ENCODE measurements at places on chromosomes 4 and X.

DNA sequence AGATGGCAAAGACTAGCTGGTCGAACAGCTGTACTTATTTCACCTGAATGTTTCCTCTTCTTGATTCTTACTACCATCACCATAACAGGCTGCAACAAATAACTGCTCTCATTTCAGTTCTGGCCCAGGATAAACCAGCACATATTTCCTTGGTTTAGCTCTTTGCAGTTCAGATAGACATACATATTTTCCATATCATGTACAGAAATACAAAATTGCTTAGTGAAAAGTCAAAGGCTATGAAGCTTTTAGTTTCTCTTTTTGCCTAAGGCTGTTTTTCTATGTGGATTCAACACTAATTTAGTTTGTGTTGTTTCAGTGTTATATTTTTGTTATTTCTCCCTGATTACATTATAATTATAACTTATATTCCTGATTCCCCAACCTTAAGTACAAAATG lies 103.6 kb upstream of the BMP3 start:
- no peak for DNase-seq

DNA sequence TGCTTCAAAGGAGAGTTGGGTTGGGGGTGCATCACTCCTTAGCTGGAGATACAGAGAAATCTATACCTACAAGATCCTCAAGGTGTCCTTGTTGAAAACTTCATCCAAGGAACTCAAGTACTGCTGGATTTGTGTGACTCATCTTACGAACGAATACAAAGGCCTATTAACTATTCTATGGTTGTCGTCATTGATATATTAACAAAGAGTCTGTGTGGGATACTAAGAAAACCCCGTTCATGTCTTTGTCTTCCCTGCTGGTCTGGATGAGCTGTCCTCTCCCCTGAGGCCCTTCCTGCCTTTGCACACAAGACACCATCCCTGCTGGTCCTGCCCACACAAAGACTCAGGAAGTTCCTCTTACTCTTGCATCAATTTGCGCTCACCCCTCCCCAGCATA lies 54.9 kb upstream of the IRF2 start:
- no peak for DNase-seq

DNA sequence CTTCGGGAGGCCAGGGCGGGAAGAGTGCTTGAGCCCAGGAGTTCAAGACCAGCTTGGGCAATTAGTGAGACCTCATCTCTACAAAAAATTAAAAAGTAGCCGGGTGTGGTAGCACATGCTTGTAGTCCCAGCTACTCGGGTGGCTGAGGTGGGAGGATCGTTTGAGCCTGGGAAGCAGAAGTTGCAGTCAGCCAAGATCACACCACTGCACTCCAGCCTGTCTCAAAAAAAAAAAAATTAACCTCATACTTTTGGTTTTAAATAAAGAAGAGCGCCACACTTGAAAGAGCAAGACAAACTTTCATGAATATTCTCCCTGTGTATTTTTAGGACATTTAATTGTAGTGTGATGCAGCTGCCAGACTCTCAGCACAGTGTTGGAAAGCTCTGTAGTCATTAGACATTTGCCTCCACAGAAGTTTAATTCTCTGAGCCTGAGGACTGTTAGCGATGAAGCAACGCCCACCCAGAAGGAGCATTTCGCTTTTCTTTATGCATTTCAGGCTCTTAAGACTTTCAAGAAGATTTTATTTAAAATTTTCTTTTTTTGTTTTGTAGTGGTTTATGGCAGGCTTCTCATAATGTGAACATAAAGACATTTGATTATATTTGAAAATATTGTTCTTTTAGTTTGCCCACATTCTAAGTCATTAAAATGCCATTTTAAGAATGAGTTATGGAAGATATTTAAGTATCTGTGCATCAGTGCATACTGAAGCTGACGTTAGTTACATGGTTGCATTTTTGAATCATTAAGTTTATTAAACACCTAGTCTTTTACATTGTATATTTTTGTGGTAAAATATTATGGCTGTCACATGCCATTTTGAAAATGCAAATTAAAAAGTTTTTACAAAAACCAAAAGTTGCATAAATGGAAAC lies 45.8 kb downstream of the DCLK2 start:
- DNase-seq, result no peak

DNA sequence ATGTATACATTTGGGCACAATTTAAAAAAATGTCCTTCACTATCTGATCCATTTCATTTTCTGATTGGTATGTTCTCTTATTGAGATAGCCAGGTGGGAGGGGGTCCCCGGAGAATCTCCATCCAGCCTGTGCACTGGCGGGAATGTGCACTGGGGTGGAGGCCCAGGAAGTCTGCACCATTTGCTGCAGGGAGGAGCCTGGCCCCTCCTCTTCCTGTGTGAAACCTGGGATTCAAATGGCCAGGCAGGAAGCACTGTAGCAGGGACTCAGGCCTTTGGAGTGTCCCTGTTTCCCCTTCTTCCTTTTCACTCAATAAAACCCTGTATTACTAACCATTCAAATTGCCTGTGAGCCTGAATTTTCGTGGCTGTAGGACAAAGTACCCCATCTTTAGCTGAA lies 44.3 kb downstream of the GPRIN3 start:
- no peak for DNase-seq

DNA sequence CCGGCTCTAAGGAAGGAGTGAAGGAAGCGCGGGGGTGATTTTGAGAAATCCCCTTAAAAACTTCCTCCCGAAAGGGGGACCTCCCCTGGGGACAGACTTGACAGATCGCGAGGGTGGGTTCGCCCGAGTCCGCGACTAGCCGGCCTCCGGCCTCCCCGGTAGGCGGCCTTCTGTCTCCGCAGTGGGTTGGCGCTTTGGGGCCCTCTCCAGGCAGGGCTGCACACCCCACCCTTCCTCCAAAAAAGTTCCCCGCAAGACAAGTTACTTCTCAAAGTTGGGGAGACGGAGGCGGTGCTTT lies 24.8 kb downstream of the HOPX start:
- no peak for DNase-seq

GRCh38 chr4:304969-305680 lies at the start of gene ZNF732:
ZNF732 (minus strand) TSS chr4:305474; CDS start chr4:305310, 164 bp downstream.
- no peak for DNase-seq

GRCh38 chrX:38806875-38807621 lies 5.8 kb downstream of the MID1IP1 start:
- no peak for DNase-seq

GRCh38 chrX:116321711-116322110 lies 114.7 kb upstream of the SLC6A14 start:
- no peak for DNase-seq

DNA sequence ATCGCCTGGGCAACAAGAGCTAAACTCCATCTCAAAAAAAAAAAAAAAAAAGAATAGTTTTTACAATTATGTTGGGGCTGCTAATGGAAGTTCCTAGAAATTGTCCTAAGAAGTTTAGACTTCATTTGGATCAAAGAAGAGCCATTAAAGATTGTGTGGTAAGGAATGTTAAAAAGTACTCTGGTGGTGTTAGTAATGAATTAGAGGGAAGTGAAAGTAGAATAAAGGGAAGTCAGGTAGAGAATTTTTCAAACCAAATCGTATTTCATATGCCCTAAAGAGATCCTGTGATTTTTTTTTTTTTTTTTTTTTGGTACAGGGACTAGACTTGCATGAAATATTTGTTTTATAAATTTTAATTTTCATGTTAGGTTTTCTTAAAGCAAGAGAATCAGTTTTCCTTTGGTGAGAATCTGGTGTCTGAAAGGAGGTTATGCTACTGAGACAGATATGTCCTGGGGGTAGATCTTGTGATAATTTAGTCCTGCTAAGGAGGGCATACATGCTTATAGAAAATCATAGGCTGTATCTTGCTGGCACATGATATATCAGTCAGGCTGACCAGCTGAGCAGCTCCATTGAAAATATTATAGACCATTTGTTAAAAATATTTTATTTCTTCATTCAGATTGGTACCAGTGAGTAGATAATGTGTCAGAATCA lies 10.7 kb downstream of the SEC24B start:
- DNase-seq, result no peak

DNA sequence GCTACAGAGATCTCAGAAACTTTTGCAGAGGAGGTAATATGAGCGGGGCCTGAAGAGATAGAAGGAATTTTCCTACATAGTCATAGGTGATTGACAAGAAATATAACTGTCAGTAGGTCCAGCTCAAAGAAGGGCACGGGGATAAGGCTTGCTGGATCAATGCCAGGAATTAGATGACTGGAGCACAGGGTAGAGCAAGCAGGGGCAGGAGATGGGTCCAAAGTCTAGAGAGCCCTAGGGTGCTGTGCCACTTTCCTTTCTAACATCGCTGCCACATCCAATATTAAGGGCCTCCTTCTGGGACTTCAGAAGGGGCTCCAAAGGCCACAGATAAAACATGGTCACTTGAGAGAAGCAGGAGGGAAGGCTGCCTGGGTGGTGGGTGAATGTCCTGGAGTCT lies 402.2 kb downstream of the MID1IP1 start:
- no peak for DNase-seq

DNA sequence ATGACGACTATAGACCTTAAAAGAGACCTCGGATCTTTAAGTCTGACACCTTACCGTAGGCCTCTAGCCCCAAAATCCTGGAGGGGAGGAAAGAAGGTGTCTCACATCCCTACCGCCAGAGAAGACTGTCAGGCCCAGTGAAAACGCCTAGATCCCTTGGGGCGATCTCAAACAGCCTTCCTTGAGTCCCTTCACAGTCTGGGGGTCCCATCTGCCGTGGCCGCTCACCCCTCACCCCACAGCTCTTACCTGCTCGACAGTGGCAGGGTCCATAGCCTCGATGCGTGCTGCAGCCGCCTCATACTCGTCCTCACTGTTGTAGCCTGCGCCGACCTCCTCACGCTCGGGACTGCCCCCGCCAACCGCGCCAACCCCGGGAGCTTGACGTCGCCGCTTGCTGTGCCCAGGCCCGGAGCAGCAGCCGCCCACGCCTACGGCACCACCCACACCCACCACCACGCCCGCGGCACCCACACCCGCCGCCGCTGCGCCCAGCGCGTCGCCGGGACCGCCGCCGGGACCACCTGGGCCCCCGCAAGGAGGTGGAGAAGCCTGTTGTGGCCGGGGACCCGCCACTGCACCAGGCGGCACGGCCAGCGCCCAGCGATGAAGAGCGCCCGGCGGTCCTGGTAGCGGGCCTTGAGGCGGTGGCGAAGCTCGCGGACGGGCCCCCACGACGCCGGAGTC lies 536 bp downstream of the OTUD5 start:
- DNase-seq, result peak; percentile 50

DNA sequence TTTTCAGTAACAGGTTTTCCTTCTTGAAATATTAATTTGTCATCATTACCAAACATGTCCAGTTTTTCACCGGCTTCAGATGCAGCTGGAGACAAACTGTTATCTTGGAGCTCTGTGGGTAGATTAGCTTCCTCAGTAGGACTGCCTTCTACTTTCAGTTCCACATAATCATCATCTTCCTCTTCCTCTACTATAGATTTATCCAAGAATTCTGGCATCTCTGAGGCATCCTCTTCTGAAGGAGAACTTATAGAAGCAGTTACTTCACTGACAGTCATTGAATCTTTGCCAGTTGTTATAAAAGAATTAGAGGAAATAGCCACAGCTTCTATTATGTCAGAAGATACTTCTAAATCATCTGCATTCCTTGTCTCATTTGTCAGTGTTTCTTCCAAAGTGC lies 162.9 kb downstream of the LRBA start:
- DNase-seq, result no peak

DNA sequence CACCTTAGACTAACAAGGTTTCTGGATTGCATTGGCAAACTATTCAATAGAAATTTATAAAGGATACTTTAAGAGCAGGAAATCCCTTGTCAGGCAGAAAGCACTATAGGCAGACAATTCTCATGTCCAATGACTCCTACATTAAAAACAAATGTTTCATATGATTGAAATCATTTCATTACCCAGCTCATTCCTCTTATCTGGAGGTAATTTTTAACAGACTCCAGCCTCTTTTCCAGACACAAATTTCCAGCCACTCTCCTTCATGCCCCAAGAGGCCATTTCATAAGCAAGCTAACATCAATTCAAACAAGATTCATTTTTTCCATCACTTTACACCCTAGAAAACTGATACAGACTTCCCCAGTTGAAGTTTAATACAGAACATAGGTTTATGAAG lies 495.1 kb upstream of the FRG1 start:
- DNase-seq, result no peak

- DNase-seq, result no peak
Measured at GRCh38 chrX:135893294-135893817, at the start of the genes CT45A10 and SAGE1. CT45A10 (minus strand) TSS chrX:135893444; CDS start chrX:135885344, 8,100 bp downstream. SAGE1 (plus strand) TSS chrX:135893716; CDS start chrX:135896243, 2,527 bp downstream.

GRCh38 chr4:123234955-123235354 lies 161.6 kb upstream of the SPRY1 start:
- DNase-seq, result no peak

GRCh38 chr4:104294811-104295210 lies 199.9 kb downstream of the CXXC4 start:
- no peak for DNase-seq

- DNase-seq, result no peak
Measured at GRCh38 chr4:4673070-4673469, 131.2 kb upstream of the STX18 start.

GRCh38 chrX:11100281-11101035 lies 10.7 kb upstream of the HCCS start:
- no peak for DNase-seq

DNA sequence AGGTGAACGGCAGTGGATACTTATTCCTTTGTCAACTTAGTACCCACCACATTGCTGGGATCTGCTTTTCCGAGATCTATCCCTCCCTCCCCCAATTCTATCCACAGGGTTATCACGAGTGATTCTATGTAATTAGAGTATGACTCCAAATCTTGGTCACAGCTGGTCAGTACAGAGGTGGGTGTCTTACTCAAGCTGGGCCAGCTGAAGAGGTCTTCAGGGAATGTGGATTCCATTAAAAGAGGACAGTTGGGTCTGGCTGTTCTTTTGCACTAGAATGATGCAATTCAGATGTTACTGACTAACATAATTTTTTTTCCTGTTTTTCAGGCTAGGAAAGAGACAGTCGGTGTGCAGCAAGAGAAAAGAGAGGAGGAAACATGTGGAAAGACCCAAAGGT lies 92.3 kb downstream of the HS3ST1 start:
- no peak for DNase-seq

- no peak for DNase-seq
Measured at GRCh38 chr4:189001971-189002450, 862.8 kb downstream of the TRIML1 start.

- no peak for DNase-seq
Measured at GRCh38 chrX:76183289-76184049, 10.6 kb downstream of the PBDC1 start.

DNA sequence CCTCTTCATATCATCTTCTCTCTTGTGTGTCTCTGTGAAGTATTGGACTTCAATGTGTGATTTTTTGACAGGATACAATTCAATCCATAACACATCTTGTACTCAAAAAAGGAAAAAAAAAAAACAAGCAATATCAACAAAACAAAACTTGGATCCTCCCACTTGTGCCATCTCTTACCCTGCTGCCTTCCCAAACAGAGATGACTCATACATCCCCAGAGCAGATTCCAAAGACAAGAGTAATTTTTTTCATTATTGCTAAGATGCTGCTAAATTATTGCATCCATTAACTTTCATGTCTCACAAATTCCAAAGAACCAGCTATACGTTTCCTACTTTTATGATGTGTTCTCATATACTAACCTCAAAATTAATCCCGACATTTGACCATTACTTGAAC lies 479.2 kb downstream of the GBA3 start:
- DNase-seq, result no peak
